Endothelial cell of coronary artery (primary cell): ENCODE measurements at places on chromosomes 7 and 10. TPM values are rescaled to one million over a fixed set of nuclear protein-coding genes. Genes with fewer than 3 reads are reported as not detected.

The BMPER gene
- total RNA-seq = 0.45 and 8.8 TPM in 2 replicates

The POMZP3 gene
- total RNA-seq = 3.2 and 3.7 TPM in 2 replicates

The IMPDH1 gene
- total RNA-seq = 70.5 and 74.5 TPM in 2 replicates

The DIP2C gene
- 5.0 and 7.2 TPM in 2 replicates for total RNA-seq

The ASZ1 gene
- total RNA-seq = not detected in 2 replicates

The OR2A12 gene
- total RNA-seq = not detected in 2 replicates

The CTNNA3 gene
- not detected in 2 replicates for total RNA-seq

The DRGX gene
- total RNA-seq = not detected in 2 replicates

The TRRAP gene
- total RNA-seq = 15.2 and 22.5 TPM in 2 replicates

The EPO gene
- total RNA-seq = not detected in 2 replicates

The CACNA2D1 gene
- total RNA-seq = 20.2 and 49.0 TPM in 2 replicates

The AKR1D1 gene
- total RNA-seq = not detected in 2 replicates

The GLI3 gene
- 2.5 and 3.5 TPM in 2 replicates for total RNA-seq

The MPP7 gene
- 0.09 and 0.56 TPM in 2 replicates for total RNA-seq

The RHOBTB1 gene
- total RNA-seq = 25.9 and 28.9 TPM in 2 replicates

The ZNF655 gene
- total RNA-seq = 9.3 and 26.9 TPM in 2 replicates

The COBL gene
- under 0.01 TPM in 1 of 2 replicates, not detected in the other for total RNA-seq

The HYAL4 gene
- total RNA-seq = under 0.01 TPM in 1 of 2 replicates, not detected in the other

The SNCG gene
- total RNA-seq = 74.1 and 90.4 TPM in 2 replicates

The EPHB4 gene
- total RNA-seq = 281 and 308 TPM in 2 replicates

The ACSM6 gene
- not detected in 2 replicates for total RNA-seq
